ENCODE measurements at places on chromosomes 7 and 10.

- DNase-seq, result no peak
Observed at GRCh38 chr7:148622887-148623585, 32.5 kb downstream of the C7orf33 start.

- no peak for DNase-seq
Observed at GRCh38 chr7:39186671-39187070, 209.0 kb downstream of the POU6F2 start.

DNA sequence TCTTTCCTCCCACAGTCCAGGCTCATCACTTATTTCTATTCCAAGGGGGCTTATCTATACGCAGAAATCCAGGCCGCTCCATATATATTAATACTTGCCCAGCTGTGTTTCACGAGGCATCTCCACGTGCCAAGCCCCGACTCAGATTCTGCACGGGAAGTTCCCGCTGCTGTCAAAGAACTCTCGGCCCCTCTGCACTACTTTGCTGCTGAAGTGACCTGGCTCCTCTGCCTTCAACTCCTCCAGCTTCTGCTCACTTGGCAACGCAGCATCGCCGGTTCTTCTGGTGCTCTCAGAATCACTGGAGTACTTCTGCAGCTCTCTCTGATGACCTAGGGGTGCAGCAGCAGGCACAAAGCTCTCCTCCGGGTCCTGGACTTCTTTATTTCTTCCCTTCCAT, 9.7 kb upstream of the CHST12 start:
- DNase-seq, result no peak

DNA sequence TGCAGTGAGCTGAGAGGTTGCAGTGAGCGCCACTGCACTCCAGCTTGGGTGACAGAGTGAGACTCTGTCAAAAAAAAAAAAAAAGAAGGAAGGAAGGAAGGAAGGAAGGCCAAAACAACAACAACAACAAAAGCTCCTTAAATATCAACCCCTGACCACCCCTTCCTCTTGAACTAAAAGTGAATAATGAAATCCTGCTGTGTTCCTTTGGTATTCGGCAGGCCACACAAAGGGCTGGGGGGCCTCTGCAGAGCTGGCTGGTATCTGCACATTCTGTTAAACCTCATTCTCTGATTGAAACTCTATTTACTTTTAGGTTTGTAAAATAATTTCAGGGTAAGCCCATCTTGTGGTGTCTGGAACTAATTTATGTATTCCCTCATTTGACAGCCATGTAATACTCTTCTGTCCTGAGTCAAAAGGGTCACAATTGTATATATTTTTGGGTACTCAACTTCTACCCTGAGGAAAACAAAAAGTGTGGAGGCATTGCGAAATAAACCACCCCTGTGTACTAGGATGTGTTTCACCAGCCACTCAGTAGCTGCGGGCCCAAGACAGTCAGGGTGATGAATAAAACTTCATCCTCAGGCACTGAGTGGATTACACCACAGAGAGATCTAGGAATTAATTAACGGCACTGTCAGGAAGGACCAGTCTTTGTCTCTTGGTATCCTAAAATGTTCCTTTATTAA, 446.4 kb upstream of the PFKP start:
- DNase-seq, result no peak

- DNase-seq, result no peak
Observed at GRCh38 chr10:14822879-14823755, 14.7 kb downstream of the CDNF start.

DNA sequence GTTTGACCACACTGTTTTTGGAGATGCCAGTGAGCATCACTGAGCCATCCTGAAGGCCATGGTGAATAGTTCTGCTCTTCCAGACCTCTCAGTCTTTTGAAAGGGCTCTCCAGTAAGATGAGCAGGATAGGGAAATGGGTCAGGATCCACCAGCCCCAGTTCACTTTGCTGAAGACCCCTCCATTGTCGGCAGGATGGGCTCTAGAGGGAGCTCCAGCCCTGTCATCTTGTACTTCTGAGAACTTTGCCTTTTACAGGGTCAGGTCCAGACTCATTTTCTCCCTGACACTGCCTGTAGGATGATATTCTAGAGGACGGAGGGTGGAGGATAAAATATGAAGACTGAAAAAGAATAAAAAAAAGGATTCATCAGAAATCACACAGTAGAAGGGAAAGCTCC, 13.1 kb downstream of the LHFPL3 start:
- DNase-seq, result no peak

DNA sequence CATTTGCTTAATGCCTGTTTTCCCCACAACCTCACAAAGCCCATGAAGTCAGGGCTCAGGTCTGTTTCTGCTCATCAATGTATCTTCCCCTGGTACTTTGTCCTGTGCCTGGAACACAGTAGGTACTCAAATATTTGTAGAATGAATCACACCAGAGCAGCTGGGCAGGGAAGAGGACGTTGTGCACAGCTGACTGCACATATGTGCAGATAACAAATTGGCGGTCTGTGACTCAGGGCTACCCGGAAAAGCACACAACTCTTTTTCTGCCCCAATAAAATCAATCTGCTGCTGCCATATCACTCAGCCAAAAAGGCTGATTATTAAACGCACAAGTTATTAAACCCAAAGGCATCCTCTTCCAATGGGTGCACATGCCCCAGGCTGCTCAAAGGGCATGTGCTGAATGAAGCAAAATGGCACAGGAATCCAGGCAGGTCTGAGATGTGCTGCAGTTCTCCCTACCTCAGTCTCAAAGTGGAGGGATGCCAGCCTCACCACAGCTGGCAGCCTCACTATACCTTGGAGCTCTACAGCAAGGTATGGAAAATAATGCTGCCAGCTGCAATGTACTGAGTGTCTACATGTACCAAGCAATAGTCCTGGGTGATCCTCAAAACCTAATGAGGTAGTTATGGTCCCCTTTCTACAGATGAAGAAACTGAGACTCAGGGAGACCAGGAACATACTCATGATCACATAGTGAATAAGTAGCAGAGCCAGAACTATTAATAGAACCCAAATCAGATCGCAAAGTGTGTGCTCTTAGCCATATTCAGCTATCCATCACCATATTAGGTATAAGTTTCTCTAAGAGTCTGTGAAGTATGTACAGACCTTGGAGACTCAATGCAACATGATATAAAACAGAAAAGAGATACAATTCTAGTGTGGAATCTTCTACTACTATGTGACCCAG, 43.4 kb downstream of the SORBS1 start:
- no peak for DNase-seq

GRCh38 chr7:35599645-35600044, 95.3 kb downstream of the HERPUD2 start:
- no peak for DNase-seq

DNA sequence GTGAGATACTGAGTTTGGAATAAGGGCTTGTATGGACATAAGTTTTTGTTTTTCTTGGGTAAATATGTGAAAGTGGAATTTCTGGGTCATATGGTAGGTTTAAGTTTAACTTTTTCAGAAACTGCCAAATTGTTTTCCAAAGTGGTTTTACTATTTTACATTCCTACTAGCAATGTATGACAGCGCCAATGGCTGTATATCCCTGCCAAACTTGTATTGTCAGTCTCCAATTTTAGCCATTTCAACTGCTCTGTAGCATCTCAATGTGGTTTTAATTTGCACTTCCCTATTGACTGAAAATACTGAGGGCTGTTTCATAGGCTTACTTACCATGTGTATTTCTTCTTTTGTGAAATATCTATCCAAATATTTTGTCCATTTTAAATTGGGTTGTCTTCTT, 90.5 kb upstream of the ZNF32 start:
- DNase-seq, result no peak

- DNase-seq, result peak; percentile 75
Observed at GRCh38 chr7:360454-361100, 70.6 kb downstream of the FOXL3 start.

GRCh38 chr10:123150271-123150985, 2.5 kb downstream of the HMX2 start:
- DNase-seq, result peak; percentile 67

DNA sequence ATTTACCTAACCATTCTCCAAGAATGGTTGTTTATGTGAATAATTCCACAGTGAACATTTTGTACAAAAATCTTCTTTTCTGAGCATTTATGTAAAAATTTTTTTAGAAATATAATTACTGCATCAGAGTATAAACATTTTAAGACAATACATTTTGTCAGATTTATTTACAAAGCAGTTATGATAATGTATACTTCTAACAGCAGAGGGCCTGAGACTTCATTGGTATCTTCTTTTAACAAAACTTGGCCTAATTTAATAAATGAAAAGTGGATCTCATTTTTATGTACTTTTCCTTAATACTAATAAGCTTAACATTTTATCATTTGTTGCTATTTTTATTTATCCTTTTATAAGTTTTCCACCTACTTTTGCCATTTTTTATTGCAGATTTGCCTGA, 69.4 kb downstream of the HECTD2 start:
- DNase-seq, result no peak

- DNase-seq, result no peak
Observed at GRCh38 chr7:80220022-80220634, 85.5 kb downstream of the GNAI1 start.

GRCh38 chr7:47104206-47104549, 477.7 kb downstream of the TNS3 start:
- DNase-seq, result no peak

- no peak for DNase-seq
Observed at GRCh38 chr10:14358886-14359573, 28.3 kb upstream of the FRMD4A start.

DNA sequence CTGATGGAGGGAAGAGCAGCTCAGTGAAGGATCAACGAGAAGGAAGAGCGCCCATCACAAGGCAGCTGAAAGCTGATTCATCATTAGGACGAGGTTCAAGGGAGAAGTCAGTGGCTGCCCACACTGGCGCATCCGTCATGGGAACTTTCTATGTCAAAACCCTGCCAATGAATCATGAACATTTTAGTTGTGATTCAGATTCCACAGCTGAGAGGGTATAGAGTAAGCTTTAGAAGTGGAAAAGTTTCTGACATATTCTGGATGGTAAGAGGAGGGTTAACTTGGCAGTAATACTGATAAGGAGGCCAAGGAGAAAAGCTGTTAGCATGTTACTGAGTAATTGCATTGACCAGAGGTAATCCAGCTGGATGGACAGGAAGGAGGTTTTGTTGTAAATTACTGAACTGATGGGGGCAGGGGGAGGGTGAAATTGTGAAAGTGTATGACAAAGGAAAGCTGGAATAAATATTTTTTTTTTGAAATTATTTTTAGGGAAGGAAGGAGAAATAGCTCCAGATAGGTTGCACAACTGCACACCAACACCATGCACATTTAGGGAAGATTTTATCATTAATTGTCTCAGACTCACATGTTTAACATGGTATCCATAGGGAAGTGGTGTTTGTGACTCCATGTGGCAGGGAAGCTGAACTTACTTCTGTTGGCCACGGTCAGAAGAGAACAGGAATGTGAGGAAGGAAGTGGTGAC, 78.3 kb upstream of the NRP1 start:
- no peak for DNase-seq

DNA sequence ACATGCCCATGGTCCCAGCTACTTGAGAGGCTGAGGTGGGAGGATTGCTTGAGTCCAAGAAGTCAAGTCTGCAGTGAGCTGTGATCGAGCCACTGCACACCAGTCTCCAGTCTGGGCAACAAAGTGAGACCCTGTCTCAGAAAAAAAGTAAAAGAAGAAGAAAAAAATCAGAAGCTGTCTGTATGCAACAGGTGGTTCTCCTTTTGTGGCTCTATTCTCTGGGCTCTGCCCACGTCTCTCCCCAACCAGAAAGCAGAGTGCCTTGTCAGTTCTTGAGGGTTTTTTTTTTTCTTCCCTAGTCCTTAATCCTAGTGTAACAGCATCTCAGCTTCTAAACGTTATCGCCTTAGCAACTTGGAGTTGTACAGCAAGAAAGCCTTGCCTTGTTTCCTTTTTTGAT, 89.5 kb downstream of the PRKCQ start:
- no peak for DNase-seq

- no peak for DNase-seq
Observed at GRCh38 chr7:122068046-122068445, 76.0 kb downstream of the AASS start.

GRCh38 chr10:79402625-79402946, 42.8 kb downstream of the ZCCHC24 start:
- no peak for DNase-seq

- DNase-seq, result no peak
Observed at GRCh38 chr7:105315357-105315756, 73.4 kb downstream of the SRPK2 start.

GRCh38 chr7:76357475-76358010, 1.2 kb downstream of the YWHAG start:
- DNase-seq, result no peak

DNA sequence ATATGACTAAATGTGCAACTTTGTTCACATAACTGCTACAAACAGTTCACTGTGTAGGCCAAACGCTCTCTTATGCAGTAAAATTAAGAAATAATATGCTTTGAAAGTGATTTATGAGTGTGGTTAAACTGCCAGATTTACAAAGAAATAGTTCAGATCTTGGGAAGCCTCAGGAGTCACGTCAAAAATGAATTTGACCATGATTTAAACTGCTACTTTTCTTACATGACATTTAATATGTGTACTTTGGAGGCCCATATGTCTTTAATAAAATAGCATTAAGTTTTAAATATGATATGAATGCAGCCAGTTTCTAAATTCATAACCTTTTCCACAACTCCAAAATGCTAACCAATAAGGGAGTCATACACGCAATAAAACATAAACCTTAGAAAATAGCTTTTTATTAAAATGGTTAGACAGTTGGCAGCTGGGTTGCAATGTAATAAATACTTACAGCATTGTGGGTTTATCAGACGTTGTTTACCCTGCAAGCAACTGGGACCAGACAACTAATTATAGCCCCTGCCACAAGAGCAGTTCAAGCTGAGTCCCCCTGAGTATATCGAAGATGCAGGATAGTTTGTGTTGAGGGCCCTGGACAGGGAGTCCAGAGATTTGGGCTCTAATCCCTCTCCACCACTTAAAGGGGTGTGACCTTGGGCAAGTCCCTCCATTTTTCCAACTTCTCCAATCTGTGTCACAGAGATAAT, 640.4 kb downstream of the LRMDA start:
- DNase-seq, result no peak

GRCh38 chr7:123695944-123696677, 40.4 kb downstream of the LMOD2 start:
- no peak for DNase-seq

GRCh38 chr7:98387544-98388226, 13.2 kb downstream of the BAIAP2L1 start:
- DNase-seq, result no peak

Data from activated CD8-positive, alpha-beta memory T cell treated with anti-CD3 and anti-CD28 coated beads for 24 hours (primary cell).